ENCODE measurements at places on chromosomes 6 and 20. TPM values are rescaled to one million over a fixed set of nuclear protein-coding genes. Genes with fewer than 3 reads are reported as not detected.

The MDFI gene
- total RNA-seq = 1.9 TPM

The RIMS1 gene
- 0.56 TPM for total RNA-seq

The SIRPA gene
- 12.2 TPM for total RNA-seq

The PROCR gene
- 14.5 TPM for total RNA-seq

The EDN1 gene
- 9.5 TPM for total RNA-seq

The PTCHD4 gene
- total RNA-seq = not detected

The SDHAF4 gene
- total RNA-seq = 12.0 TPM

The CNR1 gene
- total RNA-seq = 2.9 TPM

The SLC35D3 gene
- total RNA-seq = 0.15 TPM

The TP53TG5 gene
- total RNA-seq = 1.0 TPM

The VSTM2L gene
- total RNA-seq = 1.4 TPM

The WFDC2 gene
- 117 TPM for total RNA-seq

The OVOL2 gene
- 22.8 TPM for total RNA-seq

The TREM2 gene
- 0.88 TPM for total RNA-seq

The SLC35F1 gene
- 1.1 TPM for total RNA-seq

The KCNK5 gene
- 26.9 TPM for total RNA-seq

The CST5 gene
- not detected for total RNA-seq

The ADGRG6 gene
- 17.9 TPM for total RNA-seq

The SOX4 gene
- total RNA-seq = 45.1 TPM

The METTL24 gene
- 3.5 TPM for total RNA-seq

The PSORS1C2 gene
- total RNA-seq = not detected

Data from colonic mucosa (tissue), 4 donors.